ENCODE measurements at places on chromosomes 4 and X.
A peak's percentile ranks its signal among the peaks of the same experiment; 100 is the strongest.

DNA sequence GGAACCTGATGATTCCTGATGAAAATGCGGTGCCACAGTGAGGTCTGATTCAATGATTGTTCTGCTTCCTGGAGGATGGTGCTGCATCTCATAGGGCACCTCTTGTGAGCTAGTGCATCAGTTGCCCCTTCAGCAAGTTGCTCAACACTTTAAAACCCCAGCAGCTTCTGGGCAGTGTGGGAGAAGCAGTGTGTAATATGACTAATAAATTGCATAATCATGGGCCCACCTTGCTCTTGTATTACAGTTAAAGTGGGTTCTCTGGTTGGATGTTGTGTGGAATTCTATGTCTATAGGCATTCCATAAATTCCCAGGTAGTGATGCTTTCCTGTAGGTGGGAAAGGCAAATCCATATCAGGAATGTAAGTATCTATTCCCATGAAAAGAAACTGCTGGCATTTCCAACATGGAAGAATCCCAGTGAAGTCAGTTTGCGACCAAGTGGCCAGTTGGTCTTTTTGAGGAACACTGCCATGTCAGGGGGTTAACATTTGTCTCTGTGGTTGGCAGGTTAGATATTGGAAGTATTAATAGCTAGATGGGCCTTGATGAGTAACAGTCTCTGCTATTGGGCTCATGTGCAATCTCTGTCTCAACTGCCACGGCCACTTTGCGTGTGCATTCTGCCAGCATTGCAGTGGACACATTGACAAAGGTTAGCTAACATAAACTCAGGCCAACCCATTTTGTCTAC lies 121.1 kb upstream of the OTUD4 start:
- DNase-seq, result no peak

DNA sequence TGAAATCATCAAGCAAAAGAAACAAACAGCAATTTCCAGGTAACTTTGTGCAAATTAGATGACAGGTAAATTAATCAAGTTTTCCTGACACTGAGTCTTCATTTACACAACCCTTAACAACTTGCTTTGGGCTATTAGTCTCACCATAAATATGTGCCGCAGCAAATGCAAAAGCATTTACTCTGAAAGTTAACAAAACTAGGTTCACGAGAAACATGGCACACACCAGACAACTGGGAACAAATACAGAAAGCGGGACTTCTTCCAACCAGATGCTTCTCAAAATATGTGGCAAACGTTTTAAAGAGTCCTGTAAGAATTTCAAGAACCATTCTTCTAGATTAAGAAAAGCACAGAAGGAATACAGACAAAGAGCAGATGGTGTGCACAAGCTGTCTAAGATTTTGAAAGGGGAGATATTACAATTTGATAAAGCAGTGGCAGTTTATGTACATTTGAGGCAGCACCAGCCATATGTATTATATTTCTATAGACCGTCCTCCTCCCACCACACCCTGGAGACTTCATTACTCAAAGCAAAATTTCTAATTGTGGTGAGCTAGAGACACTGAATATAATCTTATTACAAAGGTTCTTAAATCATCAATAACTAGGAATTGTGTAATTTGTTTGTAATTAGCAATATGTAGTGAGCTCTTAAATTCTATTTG lies 192.5 kb upstream of the ADAMTS3 start:
- no peak for DNase-seq

DNA sequence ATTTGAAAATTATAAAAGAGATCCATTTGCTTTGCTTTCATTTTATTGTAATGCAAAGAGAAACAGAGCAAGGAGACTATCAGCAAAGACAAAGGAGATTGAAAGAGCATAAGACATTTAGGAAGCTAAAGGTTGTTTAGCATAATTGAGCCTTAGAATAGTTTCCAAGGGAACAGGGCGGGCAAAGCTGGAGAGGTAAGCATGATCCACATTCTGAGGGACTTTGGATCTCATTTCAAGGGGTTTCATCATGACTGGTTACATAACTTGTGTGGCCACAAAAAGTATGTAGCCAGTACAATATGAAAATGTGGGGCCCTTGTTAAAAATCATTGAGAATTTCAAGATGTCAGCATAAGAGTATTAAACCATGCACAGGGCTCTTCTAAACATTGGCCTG lies 406.5 kb downstream of the RPA4 start:
- DNase-seq, result no peak

DNA sequence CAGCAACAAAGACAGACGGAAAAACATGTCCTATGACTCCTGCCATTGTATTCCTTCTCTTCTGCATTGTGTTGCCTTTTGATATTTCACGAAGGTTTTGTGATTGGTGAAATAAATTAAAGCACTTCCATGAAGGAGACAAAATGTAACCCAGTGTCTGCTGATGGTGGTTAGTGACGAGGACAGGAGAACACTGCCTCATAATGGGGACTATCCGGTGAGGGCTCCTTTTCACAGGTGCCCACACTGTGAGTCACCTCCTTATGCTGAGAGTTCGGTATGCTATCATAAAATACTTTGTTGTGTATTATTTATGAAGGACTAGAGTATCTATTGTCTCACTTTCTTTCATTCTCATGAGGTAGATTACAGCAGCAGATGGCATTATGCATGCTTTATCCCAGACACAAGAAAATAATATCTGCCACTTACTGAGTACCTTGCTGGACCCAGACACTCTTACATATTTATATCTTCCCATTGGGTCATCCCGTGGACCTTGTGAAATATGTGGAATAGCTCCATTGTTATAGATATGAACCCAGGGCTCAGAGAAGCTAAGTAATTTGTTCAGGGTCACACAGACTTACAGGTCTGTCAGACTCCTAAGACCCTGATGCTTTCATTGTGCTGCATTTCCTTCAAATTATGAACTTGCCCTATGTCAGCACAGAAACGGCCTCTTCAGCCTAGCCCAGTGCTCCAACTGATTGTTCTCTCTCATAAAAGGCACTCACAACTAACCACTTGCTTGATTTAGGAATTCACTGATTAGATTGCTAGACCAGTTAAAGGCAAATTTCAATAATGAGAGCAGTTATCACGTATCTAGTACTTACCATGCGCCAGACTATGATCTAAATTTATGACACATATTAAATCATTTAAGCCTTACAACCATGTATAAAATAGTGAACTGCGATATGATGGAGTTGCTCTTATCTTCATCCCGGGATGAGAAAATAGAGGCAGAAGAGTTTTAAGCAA lies 31.2 kb downstream of the PLS3 start:
- no peak for DNase-seq

GRCh38 chr4:37236165-37236564 lies 8.4 kb upstream of the NWD2 start:
- no peak for DNase-seq

- DNase-seq, result no peak
These were observed 126.3 kb downstream of the RAPGEF2 start for GRCh38 chr4:159229164-159229563.

DNA sequence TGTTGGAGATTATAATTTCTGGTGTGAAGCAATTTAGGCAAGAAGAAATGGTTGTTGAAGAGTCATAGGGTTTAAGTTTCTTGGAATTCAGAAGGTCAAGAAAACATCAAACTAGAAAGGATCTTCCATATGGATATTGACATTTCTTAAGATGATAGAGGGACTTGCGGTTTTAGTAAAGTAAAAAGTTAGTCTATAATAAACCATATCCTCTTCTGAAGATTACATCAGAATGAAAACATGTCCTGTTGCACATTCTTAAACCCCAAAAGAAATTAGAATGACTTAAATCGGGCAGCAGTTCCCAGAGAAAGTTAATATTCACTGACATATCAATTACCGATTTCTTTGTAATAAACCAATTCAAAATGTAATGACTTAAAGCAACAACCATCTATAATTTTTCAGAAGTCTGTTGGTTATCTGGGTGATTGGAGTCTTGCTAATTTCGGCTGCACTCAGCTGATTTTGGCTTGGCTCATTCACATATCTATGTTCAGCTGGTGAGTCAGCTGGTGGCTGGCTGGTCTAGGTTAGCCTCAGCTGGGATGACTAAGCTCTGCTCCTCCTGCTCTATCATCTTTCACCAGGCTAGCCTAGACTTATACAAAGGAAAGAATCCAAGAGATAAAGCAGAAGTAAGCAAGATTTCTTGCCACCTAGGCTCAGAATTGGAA lies 24.4 kb upstream of the DYNLT3 start:
- no peak for DNase-seq

DNA sequence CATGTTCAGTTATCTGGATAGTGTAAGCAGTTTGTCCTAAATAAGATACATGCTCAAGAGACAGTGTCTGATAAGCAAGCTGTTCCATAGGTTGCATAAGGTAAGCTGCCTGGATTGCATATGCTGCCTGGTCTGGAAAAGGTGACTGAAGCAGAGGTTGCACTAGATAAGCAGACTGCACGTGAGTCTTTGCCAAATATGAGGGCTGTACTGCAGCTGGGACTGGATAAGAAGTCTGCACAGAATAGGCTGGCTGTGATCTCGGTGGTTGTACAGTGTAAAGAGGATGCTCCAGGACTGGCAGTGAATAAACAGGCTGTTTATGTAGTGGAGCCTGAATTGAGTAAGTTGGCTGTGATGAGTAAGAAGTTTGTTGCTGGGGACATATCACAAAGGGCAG lies 68.9 kb downstream of the WNK3 start:
- no peak for DNase-seq

- no peak for DNase-seq
These were observed 2.9 kb upstream of the MSL3 start for GRCh38 chrX:11754958-11755645.

DNA sequence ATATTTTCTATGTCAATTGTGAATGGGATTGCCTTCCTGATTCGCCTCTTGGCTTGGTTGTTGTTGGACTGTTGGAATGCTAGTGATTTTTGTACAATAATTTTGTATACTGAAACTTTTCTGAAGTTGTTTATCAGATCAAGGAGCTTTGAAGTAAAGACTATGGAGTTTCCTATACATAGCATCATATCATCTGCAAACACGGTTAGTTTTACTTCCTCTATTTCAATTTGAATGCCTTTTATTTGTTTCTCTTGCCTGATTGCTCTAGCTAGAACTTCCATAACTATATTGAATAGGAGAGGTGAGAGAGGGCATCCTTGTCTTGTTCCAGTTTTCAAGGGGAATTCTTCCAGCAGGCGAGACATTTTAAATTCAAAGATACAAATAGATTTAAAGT lies 226.5 kb downstream of the FBXO8 start:
- no peak for DNase-seq

- no peak for DNase-seq
These were observed 313.2 kb downstream of the PTTG2 start for GRCh38 chr4:38273407-38273806.

DNA sequence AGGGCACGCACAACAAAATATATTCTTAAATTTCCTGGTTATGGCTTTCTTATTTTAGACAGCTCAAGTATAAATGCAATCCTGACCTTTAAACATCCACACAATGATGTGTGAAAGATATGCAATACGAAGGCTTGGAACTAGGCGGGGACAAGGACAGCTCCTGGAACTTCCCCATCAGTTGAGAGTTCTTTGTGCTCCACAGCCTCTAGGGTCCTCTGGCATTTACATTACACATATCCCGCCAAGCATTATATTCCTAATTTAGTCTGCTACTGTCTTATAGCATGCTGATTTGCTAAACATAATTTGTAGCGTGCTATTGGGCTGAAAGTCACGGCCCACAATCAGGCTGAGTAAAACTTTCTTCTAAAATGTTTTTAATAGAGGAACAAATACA lies 74.4 kb downstream of the FTHL17 start:
- DNase-seq, result no peak

GRCh38 chr4:41202356-41202755 lies 12.0 kb downstream of the APBB2 start:
- DNase-seq, result no peak

DNA sequence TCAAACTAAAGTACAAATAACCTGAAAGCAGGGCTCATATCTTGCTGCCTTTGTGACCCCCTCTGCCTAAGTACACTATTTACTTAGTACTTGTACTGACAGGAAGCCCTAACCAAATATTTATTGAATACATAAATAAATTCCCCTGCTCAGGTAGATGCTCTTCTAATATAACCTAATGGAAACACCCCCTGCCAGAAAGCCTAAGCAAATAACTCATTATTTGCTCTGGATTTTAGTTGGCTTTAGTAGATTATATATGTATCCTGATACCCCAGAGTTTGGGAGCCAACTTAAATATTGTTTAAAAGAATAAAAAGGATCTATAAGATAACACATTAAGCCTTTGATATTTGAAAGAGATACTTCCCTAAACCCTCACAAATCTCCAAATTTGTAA lies 318.2 kb downstream of the PPP1R2C start:
- DNase-seq, result no peak

- no peak for DNase-seq
These were observed 61.8 kb downstream of the MAGED1 start for GRCh38 chrX:51955200-51955599.

GRCh38 chr4:56613101-56613862 lies 67.8 kb downstream of the HOPX start:
- no peak for DNase-seq

- DNase-seq, result no peak
These were observed 72.7 kb upstream of the MAD2L1 start for GRCh38 chr4:120139392-120139791.

GRCh38 chrX:86023811-86024210 lies 23.5 kb downstream of the CHM start:
- DNase-seq, result no peak

DNA sequence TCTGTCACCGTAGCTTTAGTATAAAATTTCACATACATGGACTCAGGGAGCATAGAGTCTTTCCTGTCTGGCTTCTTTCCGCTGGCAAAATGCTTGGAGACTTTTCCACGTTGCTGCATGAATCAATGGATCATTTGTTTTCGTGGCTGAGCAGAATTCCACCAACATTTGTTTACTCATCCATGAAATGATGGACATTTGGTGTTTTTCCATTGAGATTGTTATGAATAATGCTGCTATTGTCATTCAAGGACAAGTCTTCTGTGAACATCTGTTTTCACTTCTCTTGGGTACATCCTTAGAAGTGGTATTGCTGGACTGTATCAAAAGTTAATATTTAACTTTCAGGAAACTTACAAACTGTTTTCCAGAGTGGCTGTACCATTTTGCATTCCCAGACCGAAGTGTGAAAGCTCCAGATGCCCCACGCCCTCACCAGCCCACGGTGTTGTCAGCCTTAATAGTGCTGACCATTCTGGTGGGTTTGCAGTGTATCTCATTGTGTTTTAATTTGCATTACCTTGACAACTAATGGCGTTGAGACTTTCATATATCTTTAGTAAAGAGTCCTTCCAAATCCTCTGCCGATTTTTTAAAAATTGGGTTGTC lies 5.8 kb upstream of the TMEM271 start:
- no peak for DNase-seq

GRCh38 chr4:136831553-136831952 lies 700.7 kb downstream of the PCDH18 start:
- no peak for DNase-seq

- peak; percentile 39 for DNase-seq
These were observed 80.6 kb downstream of the PBDC1 start for GRCh38 chrX:76253432-76253831.

DNA sequence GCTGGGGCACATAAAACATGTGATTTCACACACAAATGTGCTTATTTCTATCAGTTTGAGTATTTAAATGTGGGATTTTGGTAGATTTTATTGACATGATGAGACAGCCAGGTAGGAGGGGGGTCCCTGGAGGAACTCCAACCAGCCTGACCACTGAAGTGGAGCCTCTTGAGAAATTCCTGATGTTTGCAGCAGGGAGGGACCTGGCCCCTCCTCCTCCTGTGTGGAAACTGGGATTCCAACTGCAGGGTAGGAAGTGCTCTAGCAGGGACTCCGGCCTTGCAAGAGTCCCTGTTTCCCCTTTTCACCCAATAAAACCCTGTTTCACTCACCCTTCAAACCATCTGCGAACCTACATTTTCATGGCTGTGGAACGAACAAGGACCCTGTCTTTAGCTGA lies 2224.0 kb upstream of the AGA start:
- no peak for DNase-seq

Measured in D341Med (cell line).